ENCODE measurements at places on chromosomes 11 and 22. TPM values are rescaled to one million over a fixed set of nuclear protein-coding genes. Genes with fewer than 3 reads are reported as not detected.
A peak's percentile ranks its signal among the peaks of the same experiment; 100 is the strongest.

The FADS3 gene
- 12.1 TPM for total RNA-seq

The MIOX gene
- not detected for total RNA-seq

The MS4A15 gene
- 0.13 TPM for total RNA-seq

The OSM gene
- not detected for total RNA-seq

The ANO1 gene
- total RNA-seq, result 0.71 TPM

DNA sequence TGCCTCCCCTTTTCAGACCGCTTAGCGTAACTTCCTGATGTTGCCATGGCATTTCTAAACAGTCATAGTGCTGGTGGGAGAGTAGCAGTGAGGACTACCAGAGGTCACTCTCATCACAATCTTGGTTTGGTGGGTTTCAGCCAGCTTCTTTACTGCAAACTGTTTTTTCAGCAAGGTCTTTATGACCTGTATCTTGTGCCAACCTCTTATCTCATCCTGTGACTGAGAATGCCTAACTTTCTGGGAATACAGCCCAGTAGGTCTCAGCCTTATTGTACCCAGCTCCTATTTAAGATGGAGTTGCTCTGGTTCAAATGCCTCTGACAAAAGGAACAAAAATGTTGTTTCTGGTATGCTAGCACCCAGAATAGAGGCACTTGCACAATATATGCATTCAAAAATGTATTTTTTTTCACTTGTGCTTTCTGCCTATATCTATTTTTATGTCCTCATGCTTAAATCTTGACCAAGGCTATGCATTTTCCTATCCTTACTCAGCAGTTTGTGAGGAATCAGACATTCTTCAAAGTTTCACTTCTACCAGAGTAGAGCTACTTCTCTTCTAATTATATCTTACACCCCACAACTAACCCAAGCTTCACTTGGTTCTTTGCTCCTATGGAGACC lies 16.1 kb upstream of the OR51M1 start:
- peak; percentile 56 for ATAC-seq

DNA sequence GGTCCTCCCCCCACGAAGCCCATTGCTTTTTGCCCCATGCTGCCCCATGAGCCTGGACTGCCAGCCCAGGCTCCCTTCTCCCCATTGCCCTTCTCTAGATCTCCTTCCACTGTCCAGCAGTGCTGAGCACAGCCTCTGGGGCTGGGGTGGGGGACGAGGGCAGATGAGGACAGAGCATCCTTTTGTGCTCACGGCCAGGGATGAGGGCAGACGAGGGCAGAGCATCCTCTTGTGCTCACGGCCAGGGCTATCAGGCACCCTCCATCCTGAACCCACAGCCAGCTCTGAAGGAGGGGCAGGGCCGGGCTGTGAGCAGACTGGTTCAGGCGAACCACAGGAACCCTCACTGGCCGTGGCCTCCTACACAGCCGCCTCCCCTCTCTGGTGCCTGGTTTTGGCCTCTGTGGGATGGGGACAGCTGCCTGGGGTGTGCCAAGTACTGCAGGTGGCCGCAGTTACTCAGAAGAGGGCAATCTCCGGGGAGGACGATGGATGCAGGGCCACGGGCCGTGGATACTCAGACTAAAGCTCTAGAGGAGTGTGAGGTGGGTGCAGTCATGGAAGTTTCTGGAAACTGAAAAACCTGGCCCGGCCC lies 1258.8 kb downstream of the BRD1 start:
- ATAC-seq, result no peak

- no peak for ATAC-seq
Observed at GRCh38 chr22:48742556-48743343, 1084.9 kb downstream of the BRD1 start.

DNA sequence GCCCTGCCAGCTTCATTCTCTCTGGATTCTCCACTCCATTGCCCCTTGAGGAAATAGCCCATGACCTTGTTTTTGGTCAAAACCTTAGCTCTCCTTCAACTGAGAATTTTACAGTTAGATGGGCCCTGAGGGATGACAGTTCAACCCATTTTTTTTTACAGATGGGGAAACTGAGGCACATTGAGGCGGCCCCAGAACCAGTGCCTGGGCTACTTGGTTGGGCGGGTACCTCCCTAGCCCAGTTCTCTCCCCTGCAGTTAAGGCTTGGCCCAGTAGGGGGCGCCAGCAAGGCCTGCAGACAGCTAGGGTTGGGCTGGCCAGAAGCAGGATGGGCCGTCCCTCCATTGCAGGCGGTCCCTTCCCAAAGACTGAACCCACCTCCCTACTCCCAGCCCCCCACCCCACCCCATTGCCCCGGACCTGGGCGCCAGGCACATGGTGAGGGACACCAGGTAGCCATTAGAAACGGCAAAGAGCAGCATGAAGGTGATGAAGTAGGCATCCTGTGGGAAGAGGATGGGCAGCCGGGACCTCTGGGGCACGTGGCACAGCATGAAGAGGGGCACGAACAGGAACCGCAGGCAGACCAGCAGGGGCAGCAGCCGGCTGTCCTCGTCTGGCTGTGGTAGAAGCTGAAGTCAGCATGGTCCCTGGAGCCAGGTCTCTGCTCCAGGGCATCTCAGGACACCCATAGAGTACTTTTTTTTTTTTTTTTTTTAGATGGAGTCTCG lies 7.6 kb downstream of the SLC29A2 start:
- ATAC-seq, result no peak

DNA sequence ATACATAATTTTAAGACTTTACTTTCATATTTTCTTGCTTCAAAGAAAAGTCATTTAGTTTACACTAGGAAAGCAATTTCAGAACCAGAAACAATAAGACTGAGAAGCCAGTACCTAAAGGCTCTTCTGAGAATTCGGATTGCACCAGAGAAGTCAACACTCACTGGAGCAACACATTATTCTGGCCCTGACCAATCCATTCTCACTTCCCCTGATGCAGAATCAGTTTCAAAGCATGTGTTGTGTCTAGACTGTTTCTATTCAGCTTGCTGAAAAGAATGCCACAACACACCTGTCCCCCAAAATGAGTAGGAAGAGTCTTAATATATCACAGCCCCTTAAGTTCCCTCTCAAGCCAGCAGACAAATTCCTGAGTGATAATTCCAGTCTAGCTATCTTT lies 1074.3 kb upstream of the TENM4 start:
- no peak for ATAC-seq

GRCh38 chr11:119421941-119422808 lies 797 bp downstream of the THY1 start:
- peak; percentile 81 for ATAC-seq

- no peak for ATAC-seq
Observed at GRCh38 chr22:39142088-39142680, 10.3 kb downstream of the CBX7 start.

GRCh38 chr11:119872611-119873310 lies 143.8 kb upstream of the NECTIN1 start:
- ATAC-seq, result peak; percentile 86

DNA sequence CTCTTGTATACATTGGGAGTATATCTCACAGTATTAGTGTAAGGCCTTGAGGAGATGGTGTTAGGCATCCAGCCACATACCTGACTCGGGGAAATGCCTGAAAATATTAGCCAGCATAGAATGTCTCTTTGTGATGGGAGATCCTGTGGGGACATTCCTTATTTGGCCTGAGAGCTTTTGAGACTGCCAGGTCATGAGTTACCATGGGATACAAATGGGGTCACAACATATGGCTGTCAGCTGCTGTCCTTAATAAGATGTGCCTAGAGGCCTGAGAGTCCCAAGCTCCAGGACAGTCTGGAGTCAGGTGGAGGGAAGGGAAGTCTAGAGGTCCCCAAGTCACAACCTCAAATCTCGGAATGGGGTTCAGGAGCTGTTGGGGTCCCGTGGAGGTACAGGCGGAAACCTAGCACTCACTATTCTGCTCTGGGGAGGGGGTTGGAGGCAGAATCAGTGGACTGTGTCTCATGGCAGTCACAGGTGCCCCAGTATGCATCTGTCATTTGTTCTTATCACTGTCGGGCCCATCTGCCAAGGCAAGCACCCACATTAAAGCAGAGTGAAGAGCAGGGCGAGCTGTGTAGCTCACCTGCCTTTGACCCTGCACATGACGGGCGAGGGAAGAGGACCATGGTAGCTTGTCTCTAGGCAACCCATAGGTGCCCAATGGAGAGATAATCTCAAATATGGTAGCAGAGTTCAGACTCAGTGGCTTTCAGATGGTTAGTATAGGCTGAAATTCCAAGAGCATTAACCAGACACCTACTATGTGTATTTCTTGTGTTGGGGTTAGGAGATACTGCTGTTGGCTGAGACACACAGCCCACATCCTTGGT lies 29.9 kb downstream of the KCNQ1OT1 start:
- no peak for ATAC-seq

GRCh38 chr11:105045676-105046296 lies 651 bp upstream of the CARD16 start:
- ATAC-seq, result no peak

- ATAC-seq, result no peak
Observed at GRCh38 chr11:94330789-94331188, 26.4 kb downstream of the IZUMO1R start.

GRCh38 chr11:75325713-75326438 lies 25.6 kb downstream of the ARRB1 start:
- peak; percentile 78 for ATAC-seq

DNA sequence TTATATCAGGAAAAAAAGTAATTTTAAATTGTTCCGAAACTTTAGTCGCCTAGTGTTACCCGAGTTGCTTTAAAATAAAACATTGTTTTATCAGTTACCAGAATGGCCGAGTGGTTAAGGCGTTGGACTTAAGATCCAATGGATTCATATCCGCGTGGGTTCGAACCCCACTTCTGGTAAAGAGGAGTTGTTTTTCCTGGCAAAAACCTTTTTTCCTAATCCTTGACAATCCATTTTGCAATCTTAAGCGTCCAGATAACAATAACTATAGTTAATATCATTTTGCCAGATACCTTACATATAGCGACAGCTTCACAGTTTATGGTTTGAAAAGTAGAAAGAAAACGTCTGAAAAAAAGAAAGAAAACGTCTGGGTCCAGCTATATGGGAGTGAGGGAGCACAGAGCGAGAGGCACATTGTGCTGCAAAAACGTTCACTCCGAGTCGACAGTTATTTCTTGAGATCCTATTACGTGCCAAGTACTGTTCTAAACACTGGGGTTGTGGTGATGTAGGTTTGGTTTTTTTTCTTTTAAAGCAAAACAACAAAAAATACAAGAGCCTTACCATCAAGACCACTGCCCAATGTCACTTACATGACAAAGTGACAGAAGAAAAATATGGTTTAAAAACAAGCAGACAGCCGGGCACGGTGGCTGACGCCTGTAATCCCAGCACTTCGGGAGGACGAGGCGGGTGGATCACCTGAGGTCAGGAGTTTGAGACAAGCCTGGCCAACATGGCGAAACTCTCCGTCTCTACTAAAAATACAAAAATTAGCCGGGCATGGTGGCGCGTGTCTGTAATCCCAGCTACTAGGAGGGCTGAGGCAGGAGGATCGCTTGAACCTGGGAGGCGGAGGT lies 40.6 kb downstream of the OR4D9 start:
- peak; percentile 3 for ATAC-seq

DNA sequence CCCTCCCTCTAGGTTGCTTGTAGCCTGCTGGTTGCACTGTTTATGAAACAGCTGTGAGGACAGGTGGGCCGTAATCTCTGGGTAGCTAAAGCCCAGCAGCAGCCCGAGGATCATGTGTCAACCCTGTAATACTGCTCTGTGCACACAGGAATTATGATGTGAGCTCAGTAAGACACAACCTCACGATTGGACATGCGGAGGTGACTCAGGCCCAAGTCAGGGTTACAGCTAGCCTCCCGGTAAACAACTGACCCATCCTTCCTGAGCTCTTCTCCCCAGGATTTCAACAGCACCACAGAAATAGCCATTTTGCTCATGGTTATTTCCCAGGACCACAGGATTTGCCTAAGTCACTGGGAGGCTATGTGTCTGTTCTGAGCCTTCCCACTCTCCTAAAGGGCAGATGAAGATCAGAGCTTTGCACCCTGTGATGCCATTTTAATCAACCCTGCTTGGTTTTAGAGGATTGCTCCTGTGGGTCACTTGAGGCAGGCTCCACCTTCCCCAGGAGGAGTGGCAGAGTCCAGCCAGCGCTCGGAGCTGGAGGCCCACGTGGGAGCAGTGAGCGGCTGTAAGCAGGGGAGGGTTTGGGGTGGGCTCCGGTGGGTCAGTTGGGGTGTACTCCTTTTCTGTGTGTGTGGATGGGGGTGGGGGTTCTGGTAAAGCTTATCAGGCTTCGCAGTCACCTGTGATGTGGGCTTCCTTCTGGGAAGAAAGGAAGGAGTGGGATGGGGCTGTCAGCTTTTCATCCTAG lies at the start of gene AMPD3:
Gene AMPD3 (plus strand): TSS at position 387 of the 754 bp plus-strand sequence. CDS start 6,256 bp downstream, outside the sequence.
- ATAC-seq, result peak; percentile 84

DNA sequence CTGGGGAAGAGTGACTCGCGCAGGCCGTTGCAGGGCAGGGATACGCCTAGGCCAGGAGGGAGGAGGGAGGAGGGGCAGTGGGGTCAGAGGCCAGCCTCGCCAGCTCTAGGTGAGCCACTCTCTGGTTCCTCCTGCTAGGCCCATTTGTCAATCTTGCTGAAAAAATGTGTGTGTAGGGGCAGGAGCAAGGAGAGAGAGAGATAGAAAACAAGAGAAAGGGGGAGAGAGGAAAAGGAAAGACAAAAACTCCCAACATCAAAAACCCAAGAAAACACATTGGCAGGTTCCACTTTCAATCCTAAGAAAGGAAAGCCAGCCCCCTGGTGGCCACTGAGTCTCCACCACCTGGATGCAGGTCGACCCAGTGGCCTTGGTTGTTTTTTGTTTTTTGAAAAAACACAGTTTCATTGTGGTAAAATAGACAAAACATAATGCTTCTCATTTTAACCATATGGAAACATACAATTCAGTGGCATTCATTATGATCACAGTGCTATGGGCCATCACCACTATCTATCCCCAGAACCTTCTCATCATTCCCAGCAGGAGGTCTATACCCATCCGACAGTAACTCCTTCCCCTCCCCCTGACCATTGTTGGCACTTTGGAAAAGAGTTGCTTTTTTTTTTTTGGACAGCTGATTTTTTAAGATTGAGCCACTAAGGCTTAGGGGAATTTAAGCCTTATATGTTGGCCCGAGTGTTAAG lies 10.9 kb downstream of the OMP start:
- no peak for ATAC-seq

DNA sequence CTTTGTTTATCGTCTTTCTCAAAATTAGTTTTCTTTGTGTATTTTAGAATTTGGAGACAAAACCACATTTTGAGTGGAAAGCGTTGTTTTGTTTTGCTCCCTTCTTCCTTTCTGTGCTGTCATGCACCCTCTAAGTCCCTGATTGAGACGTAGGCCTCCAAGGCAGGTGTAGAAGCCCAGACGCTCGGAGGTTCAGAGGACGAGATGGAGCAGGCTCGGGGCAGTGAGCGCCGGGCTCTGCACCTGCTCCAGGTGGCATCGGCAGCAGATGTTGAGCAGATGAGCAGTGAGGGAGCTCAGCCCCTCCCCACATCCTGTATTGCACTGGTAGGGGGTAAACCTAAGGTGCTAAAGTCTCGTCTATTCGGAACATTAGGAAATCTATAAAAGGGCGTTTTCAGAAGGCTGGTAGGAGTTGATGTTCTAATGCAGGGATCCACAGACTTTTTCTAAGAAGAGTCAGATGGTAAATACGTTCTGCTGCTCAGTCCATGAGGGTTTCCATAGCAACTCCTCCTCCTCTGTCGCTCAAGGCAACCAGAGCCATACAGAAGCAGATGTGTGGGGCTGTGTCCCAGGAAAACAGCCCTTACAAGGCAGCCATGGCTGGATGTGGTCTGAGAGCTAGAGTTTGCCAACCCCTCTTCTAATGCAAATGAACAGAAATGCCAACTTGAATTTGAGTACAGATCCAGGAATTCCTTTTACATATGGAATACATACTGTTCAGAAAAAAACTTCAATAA lies 724.2 kb downstream of the BRD1 start:
- no peak for ATAC-seq
